Breast epithelium (tissue), 4 donors: ENCODE measurements at places on chromosomes 5 and 9.

DNA sequence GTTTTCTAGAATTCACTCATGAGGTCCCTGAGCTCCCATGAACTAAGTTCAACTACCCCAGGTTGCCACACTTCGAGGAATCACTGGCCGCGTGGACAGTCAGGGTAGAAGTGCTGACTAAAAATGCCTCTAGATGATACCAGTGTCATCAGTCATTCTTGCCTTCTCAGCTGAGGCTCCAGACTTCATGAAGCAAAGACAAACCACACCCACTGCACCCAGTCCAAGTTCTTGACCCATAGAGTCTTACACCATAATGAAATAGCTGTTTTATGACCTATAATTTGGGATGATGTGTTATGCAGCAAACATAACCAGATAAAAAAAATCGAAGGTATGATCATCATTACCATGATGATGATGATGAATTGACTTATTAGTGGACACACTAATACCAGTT, 632.9 kb upstream of the TLE4 start:
- DNase-seq: no peak

DNA sequence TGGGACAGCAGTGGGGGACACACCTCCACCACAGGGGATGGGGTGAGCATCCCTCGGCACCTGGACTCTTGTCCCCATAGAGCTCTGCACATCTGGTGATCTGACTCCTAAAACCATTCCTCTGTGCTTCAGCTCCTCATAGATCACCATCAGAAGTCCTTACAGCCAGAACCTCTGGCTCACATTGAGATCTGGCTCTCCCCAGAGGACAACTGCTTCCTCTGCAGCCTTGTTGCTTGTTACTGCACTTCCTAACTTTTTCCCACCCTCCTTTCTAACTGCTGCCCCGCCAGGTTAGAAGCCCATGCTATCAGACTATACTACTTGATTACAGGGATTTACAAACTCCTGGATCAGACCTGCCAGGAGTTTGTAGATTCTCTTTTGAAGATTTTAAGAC, 64.5 kb downstream of the ARSB start:
- no peak for DNase-seq

DNA sequence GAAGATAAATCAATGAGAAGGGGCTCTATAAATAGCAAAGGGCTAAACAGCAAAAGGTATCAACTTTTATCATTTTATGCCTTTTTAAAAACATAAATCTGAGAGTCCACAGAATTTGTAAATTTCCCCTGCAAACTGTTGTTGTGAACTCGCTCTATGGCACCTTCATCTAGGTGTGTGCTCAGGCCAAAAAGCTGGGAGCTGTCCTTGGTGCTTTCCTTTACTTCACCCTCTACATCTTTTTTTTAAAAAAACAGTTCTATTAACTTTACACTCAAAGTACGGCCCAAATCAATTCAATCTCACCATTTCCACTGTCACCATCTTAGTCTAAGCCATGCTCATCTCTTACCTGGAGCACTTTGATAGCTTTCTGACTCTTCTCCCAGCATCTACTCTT, 108.2 kb upstream of the GPR151 start:
- DNase-seq: no peak

DNA sequence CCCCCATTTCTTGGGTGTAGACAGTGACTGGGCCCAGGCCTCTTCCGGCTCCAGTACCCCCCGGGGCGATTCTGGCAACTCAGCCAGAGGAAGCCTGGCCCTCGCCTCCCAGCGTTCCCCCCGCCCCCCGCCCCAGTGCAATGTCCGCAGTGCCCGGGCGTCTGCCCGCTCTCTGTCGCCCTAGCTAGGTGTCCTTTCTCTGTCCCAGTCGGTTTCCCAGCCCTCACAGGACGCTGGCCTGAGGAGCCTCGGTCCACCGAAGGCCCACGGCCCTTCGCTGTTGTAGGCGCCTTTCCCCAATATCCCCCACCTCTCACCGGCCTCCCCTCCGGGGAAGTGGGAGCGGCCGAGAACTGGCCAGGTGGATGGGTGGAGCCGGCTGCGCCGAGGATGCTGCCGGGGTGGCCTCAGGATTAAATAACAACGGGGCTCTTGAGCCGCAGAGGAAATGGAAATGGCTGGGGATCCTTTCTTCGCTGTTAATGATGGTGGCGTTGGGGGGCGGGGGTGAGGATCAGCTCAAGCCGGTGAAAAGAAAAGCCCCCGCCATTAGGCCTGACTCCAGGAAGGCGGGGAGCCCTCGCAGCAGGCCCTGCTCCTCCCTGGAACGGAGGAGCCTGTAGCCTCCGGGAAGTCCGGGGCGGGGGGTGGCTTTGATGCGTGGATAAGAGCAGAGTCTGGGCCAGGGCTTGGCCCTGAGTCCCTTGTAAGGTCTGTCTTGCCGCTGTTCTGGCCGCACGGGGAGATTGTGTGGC, 1.1 kb upstream of the SPRY4 start:
- peak; percentile 30 for DNase-seq

- DNase-seq: no peak
Measured at GRCh38 chr5:86143837-86144236, 473.9 kb upstream of the COX7C start.

GRCh38 chr9:104961701-104962359, 33.9 kb upstream of the ABCA1 start:
- no peak for DNase-seq

GRCh38 chr5:102295534-102296177, 428 bp downstream of the SLCO4C1 start:
- no peak for DNase-seq

DNA sequence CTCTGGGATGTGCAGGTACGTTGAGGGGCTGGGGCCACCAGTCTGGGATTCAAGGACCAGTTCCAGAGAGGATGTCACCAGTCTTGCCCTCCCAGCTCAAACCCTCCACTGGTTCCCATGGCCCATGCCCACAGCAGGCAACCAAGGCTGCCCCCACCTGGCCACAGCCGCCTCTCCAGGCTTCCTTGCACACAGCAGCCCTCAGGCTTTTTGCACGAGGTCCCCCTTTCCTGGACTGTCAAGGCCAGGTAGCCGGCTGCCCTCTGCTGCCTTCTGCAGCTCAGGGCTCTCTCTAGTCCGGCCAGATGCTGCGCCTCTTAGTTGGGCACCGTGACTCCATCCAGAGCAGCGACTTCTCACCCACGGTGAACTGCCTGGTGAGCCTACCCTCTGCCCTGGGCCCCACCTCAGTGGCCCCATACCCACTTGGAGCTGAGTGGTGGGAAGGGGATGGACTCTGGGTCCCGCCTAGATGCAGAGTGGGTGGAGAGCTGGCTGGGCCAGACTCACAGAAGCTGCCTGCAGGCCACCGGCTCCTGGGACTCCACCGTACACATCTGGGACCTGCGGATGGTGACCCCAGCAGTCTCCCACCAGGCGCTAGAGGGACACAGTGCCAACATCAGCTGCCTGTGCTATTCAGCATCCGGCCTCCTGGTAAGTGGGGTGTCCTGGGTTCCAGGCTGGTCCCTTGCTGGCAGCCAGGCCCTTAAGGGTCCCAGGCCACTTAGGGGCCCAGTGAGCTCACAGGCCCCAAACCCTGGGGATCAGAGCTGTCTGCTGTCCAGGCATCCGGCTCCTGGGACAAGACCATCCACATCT, 2.9 kb downstream of the WDR38 start:
- no peak for DNase-seq

- DNase-seq: no peak
Measured at GRCh38 chr5:79413112-79413511, 100.8 kb downstream of the HOMER1 start.

- no peak for DNase-seq
Measured at GRCh38 chr5:143249851-143250250, 153.6 kb downstream of the NR3C1 start.

DNA sequence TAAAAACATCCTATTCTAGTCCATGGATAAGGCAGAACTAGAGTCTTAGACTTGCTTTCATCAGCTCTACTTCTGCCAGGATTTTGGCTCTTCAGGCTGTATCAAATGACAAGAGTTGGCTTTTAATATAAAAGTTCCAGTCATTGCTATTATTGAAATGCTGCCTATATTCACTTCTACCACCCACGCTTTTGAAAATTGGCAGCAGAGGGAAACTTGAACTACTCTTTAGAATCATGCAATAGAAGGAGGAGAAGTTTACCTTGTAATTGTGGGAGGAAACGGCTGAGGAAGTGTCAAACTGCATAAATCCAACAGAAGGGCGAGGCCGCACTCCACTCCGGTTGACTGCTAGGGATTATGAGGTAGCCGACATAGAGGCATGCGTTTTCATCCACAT, 122.6 kb upstream of the BASP1 start:
- DNase-seq: no peak

DNA sequence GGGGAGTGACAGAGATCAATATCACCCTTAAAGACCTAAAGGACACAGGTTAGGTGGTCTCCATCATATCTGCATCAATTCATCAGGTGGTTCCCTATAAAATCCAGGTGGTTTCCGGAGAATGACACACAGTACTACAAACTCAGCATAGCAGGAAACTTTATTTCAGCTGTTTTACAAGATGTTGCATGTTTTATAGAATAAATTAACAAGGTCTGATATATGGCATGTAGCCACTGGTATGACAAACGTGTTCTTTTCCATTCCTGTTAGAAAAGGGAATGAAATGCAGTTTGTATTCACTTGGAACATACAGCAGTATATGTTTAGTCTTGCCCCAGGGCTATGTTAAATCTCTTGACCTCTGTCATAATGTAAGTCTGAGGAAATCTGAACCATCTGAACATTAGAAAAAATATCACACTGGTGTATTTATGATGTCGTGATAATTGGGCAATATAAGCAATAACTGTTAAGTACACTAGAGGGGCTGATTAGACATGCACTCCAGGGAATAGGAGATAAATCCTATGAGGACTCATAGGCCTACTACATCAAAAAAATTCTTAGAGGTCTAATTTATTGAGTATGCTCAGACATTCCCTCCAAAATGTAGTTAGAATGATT, 42.2 kb upstream of the TNFSF8 start:
- DNase-seq: no peak

GRCh38 chr9:33818167-33818846, 1.3 kb downstream of the UBE2R2 start:
- peak; percentile 45 for DNase-seq

GRCh38 chr9:116000748-116001329, 152.8 kb upstream of the PAPPA start:
- no peak for DNase-seq

GRCh38 chr5:136094913-136095641, 37.6 kb upstream of the SMAD5 start:
- DNase-seq: no peak

DNA sequence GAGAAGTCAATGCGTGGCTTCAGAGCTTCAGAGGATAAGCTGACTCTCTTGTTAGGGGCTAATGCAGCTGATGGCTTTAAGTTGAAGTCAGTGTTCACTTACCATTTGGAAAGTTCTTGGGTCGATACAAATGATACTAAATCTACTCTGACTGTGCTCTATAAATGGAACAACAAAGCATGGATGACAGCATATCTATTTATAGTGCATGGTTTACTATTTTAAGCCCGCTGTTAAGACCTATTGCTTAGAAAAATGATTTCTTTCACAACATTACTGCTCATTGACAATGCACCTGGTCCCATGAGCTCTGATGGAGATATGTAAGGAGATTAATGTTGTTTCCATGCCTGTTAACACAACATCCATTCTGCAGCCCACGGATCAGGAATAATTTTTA, 435.7 kb downstream of the MAT2B start:
- DNase-seq: no peak

DNA sequence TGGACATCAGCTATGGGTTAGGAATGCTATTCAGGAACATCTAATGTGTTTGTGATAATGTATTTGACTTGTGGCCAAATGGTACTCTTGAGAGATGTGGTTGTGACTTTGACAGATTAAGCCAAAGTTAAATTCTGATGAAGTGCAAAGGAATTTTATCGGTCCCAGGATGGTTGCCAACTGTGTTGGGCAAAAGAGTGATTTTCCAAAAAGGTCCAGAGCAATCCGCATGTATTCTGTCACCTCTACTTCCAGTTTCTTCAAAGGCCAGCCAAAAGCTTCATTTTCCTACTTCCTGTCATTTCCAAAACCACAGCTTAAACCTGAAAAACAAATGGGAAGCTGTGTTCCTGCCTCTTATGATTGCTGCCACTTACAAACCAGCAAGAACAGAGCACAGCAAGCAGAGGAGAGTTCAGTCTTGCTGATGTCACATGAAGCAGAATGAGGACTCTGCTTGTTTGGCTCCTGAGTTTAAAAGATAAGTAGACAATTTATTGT, 59.8 kb downstream of the MARCHF3 start:
- DNase-seq: no peak

DNA sequence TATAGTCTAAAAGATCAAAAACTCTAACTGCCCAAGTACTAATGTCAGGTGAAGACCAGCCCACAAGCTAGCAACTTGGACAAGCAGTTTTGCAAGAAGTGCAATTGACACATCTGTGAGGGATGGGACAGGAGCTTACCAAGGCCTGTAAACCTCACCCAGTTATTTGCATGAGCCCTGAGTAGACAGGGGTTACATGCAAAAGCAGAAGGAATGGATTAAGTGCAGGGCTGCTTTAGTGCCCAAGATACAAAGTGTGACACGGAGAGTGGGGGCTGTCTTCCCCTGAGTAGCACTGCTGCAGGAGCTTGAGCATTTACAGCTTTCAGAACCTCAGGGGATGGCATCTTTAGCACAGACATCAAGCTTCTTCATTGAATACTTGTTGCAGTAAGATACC, 286.7 kb downstream of the ELAVL2 start:
- no peak for DNase-seq

- DNase-seq: no peak
Measured at GRCh38 chr5:75138689-75139088, 86.3 kb upstream of the GCNT4 start.

DNA sequence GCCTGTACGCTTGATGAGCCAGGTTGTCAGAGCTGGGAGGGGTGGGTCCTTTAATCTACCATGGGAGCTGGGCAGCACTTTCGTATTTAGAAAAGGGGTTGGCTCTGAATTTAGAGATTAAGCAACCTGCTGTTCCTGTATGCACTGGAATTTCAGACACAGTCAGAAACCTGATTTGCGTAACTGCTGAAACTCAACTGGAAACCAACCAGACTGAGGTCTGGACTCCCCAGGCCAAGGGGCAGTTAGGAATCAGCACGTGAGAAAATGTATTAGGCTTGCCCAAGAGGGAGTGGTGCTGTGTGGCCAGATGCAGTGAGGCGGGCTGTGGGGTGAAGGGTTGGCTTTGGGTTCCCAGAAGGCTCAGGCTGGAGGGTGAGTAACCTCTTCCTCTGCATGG, 235.0 kb downstream of the GOLPH3 start:
- DNase-seq: no peak

DNA sequence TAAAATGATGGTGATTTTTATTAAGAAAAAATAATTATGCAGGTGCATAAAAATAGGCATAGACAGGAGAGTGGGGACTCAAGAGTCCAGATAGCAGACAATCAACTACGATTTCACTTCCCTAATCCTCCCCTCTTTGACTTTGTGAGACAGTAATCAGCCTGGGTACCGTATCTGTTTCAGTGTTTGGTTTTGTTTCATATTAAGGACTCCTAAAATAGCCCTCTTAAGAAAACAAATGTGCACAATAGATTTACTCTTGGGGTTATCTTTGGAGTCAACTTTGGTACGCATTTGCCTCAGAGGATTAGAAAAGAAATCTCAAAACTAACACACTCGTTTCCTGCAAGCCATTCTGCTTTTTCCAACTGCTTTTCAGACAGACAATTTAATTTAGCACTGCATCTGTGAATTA, 96.3 kb downstream of the ZNF608 start:
- no peak for DNase-seq

- no peak for DNase-seq
Measured at GRCh38 chr5:67488885-67489284, 292.3 kb upstream of the CD180 start.
